Activated CD4-positive, alpha-beta T cell treated with anti-CD3 and anti-CD28 coated beads, Interleukin-2, amount 10 ng/mL, durations not matched to agents 24 days and 14 days (primary cell): ENCODE measurements at places on chromosomes 7 and 10. TPM values are rescaled to one million over a fixed set of nuclear protein-coding genes. Genes with fewer than 3 reads are reported as not detected.
A peak's percentile ranks its signal among the peaks of the same experiment; 100 is the strongest.

Gene BTBD16
- total RNA-seq, result not detected in 2 replicates

DNA sequence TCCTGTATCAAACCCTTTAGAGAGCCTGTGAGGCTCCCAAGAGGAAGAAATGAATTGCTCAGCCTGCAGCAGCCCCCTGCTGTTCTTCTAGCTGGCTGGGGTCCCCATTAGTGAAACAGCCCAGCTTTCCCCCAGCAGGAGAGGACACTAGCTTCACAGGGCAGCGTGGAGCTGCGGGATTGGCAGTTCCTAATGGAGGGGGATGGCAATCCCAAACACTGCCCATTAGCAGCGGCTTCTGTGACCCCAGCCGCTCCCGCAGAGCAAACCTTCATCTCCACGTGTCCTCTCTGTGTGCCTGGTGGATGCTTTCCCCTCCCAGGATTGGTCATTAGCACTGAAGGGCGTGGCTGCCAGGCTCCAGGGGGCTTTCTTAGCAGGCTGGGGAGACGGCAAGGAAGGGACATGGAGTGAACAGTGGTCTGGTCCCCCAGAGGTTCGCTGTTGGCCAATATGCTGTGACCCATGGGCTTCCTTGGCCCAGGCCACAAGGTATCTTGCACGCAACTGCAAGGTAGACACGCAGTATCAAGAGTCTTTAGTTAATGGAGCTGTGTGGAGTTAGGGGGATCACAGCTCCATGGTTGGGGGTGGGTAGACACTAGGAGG lies 322.5 kb upstream of the ZMIZ1 start:
- H3K27me3 ChIP-seq, result no peaks in the 10 kb centered on the region
- no peak for DNase-seq
- no peak overlapping the region for H3K4me3 ChIP-seq
- no peaks in the 10 kb centered on the region for H3K36me3 ChIP-seq
- no peak overlapping the region for H3K27ac ChIP-seq

Gene LIPN
- not detected in 2 replicates for total RNA-seq

DNA sequence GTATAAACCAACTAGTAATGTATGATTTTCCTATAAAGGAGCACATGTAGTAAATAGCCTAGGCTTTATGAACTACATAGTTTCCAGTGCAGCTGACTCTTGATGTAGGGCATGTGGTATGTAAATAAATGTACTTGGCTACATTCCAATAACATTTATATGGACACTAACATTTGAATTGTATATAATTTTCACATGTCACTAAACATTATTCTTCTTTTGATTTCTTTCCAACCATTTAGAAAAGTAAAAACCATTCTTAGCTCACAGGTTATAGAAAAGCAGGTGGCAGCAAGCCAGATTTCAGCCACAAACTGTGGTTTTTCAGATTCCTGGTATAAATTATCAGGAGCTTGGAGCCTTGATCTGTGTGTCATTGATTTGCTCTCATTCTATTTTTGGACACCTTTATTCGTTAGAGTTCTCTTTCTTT lies 1182.0 kb downstream of the CNTNAP2 start:
- no peak overlapping the region for H3K27ac ChIP-seq
- no peaks in the 10 kb centered on the region for H3K4me1 ChIP-seq
- H3K27me3 ChIP-seq, result no peaks in the 10 kb centered on the region

GRCh38 chr10:57867241-57867640 lies 400.5 kb downstream of the IPMK start:
- H3K4me3 ChIP-seq, result no peak overlapping the region
- H3K36me3 ChIP-seq, result no peaks in the 10 kb centered on the region
- no peak for DNase-seq
- no peaks in the 10 kb centered on the region for H3K4me1 ChIP-seq

DNA sequence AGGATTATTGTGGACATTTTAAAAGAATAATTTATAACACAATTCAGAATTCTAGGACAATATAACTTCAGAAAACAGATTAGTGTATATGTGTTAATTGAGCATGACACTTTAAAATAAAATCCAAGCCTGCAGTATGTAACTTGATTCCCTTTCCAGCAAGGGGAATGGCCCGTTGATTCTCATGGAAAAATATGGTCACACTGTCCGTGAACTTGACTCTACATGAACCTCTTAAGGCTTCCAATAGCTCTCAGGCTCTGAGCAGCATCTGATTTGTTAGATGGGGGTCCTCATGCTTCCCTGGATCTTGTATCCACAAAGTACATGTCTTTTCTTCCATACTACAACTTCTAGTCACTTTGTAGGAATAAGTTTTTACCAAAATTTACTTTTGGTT lies 85.5 kb upstream of the AKR1E2 start:
- peaks cover 38% of the 10 kb centered on the region for H3K27me3 ChIP-seq
- no peaks in the 10 kb centered on the region for H3K4me1 ChIP-seq
- H3K27ac ChIP-seq, result no peak overlapping the region
- no peaks in the 10 kb centered on the region for H3K36me3 ChIP-seq
- no peak for DNase-seq

Gene OR13A1
- total RNA-seq, result not detected in 2 replicates

Gene KCNH2
- 0.36 and 0.37 TPM in 2 replicates for total RNA-seq

DNA sequence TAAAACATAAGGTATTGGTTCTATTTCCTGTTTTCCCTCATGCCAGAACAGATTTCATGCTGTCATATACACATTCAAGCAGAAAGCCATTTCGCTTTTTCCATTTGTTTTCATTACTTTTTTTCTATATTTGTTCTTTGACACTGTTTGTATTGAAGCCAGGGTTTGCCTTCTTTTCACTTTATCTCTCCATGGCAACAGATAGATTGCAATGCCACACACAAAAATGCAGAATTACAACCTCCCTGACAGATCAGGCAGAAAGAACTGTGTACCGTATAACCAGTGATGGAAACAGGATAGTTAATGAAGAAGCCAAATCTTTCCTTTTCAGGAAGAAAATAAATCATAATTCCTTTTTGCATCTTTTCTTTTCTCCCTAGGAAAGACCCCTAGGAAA lies 103.0 kb upstream of the PCGF5 start:
- H3K27me3 ChIP-seq, result peaks cover 6% of the 10 kb centered on the region
- H3K27ac ChIP-seq, result no peak overlapping the region
- DNase-seq, result no peak
- no peaks in the 10 kb centered on the region for H3K4me1 ChIP-seq

GRCh38 chr10:101189461-101190401 lies 39.5 kb downstream of the LBX1 start:
- H3K4me1 ChIP-seq, result no peaks in the 10 kb centered on the region
- H3K27me3 ChIP-seq, result peaks cover 2% of the 10 kb centered on the region
- H3K27ac ChIP-seq, result no peak overlapping the region
- DNase-seq, result no peak
- no peaks in the 10 kb centered on the region for H3K36me3 ChIP-seq
- H3K4me3 ChIP-seq, result no peak overlapping the region

GRCh38 chr10:63391812-63392211 lies 74.0 kb downstream of the JMJD1C start:
- peaks cover 13% of the 10 kb centered on the region for H3K36me3 ChIP-seq
- no peak for DNase-seq
- no peak overlapping the region for H3K4me3 ChIP-seq
- H3K4me1 ChIP-seq, result peaks cover 39% of the 10 kb centered on the region
- H3K27ac ChIP-seq, result no peak overlapping the region

Gene ZNF727
- not detected in 2 replicates for total RNA-seq

- H3K4me3 ChIP-seq, result no peak overlapping the region
- no peaks in the 10 kb centered on the region for H3K36me3 ChIP-seq
- no peaks in the 10 kb centered on the region for H3K4me1 ChIP-seq
These were observed 95.0 kb upstream of the SDK1 start for GRCh38 chr7:3206101-3206500.

DNA sequence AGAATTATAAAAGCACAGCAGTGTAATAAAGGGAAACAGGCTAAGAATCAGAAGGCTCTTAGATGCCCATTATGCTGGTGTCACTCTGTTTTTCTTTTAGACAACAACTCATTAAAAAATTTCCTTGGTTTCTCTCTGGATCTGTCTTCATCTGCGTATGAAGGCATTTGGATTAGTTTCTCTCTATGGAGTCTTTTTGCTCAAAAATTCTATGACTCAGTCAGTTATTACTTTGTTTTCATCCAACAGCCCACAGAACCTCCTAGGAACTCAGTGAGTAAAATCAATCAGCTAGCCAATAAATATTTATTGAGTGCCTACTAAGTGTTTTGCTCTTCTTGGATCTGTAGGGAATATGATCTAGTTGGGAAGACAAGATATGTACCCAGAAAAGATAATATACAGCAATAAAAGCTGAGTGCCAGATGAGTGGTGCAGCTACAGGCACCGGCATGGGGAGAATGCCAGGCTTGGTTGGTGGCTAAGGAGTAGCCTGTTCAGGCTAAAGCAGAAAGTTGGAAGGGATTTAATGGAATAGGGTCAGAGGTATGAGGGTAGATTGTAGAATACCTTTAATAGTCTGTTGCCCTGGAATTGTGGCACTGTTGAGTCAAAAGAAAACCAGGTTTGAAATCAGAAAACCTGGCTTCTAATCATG lies 156.2 kb downstream of the LRRC4 start:
- no peak overlapping the region for H3K4me3 ChIP-seq
- H3K4me1 ChIP-seq, result peaks cover 25% of the 10 kb centered on the region
- H3K36me3 ChIP-seq, result peaks cover 20% of the 10 kb centered on the region
- no peak for DNase-seq
- H3K27me3 ChIP-seq, result no peaks in the 10 kb centered on the region
- peak overlapping the region; percentile 50 for H3K27ac ChIP-seq

- H3K4me3 ChIP-seq, result no peak overlapping the region
- no peak for DNase-seq
- no peaks in the 10 kb centered on the region for H3K36me3 ChIP-seq
- H3K27me3 ChIP-seq, result peaks cover 12% of the 10 kb centered on the region
- H3K4me1 ChIP-seq, result no peaks in the 10 kb centered on the region
These were observed 52.1 kb upstream of the NME8 start for GRCh38 chr7:37796138-37796775.

Gene NKX1-2
- not detected in 2 replicates for total RNA-seq

Gene KDM7A
- 21.8 and 25.9 TPM in 2 replicates for total RNA-seq

GRCh38 chr10:94097656-94098055 lies 103.9 kb downstream of the PLCE1 start:
- H3K36me3 ChIP-seq, result no peaks in the 10 kb centered on the region
- H3K27ac ChIP-seq, result no peak overlapping the region
- peaks cover 9% of the 10 kb centered on the region for H3K27me3 ChIP-seq
- H3K4me1 ChIP-seq, result no peaks in the 10 kb centered on the region
- no peak overlapping the region for H3K4me3 ChIP-seq

Gene ZYX
- 85.8 and 89.7 TPM in 2 replicates for total RNA-seq

- no peaks in the 10 kb centered on the region for H3K36me3 ChIP-seq
- no peak for DNase-seq
- peaks cover 1% of the 10 kb centered on the region for H3K27me3 ChIP-seq
- no peak overlapping the region for H3K27ac ChIP-seq
- no peaks in the 10 kb centered on the region for H3K4me1 ChIP-seq
These were observed 139.8 kb downstream of the ARHGAP22 start for GRCh38 chr10:48464871-48465736.

- H3K4me1 ChIP-seq, result no peaks in the 10 kb centered on the region
- no peak overlapping the region for H3K27ac ChIP-seq
- H3K4me3 ChIP-seq, result no peak overlapping the region
- no peaks in the 10 kb centered on the region for H3K27me3 ChIP-seq
- no peaks in the 10 kb centered on the region for H3K36me3 ChIP-seq
- DNase-seq, result no peak
These were observed 599.0 kb downstream of the TYW1 start for GRCh38 chr7:67595431-67596180.

GRCh38 chr10:34098821-34099567 lies 716.1 kb downstream of the PARD3 start:
- H3K27me3 ChIP-seq, result no peaks in the 10 kb centered on the region
- H3K4me3 ChIP-seq, result no peak overlapping the region
- no peaks in the 10 kb centered on the region for H3K36me3 ChIP-seq
- no peaks in the 10 kb centered on the region for H3K4me1 ChIP-seq

Gene PLEKHS1
- total RNA-seq, result not detected in 2 replicates

GRCh38 chr7:155002411-155003091 lies 373 bp downstream of the PAXIP1 start:
- no peaks in the 10 kb centered on the region for H3K27me3 ChIP-seq
- no peak overlapping the region for H3K27ac ChIP-seq
- H3K4me3 ChIP-seq, result no peak overlapping the region
- DNase-seq, result peak; percentile 82
- peaks cover 24% of the 10 kb centered on the region for H3K36me3 ChIP-seq
- H3K4me1 ChIP-seq, result peaks cover 6% of the 10 kb centered on the region

Gene SLK
- 22.9 and 27.1 TPM in 2 replicates for total RNA-seq

- peak overlapping the region; percentile 64 for H3K27ac ChIP-seq
- peak overlapping the region; percentile 51 for H3K4me3 ChIP-seq
- peaks cover 6% of the 10 kb centered on the region for H3K36me3 ChIP-seq
- DNase-seq, result peak; percentile 78
- H3K27me3 ChIP-seq, result no peaks in the 10 kb centered on the region
These were observed 6.0 kb downstream of the ADD3 start for GRCh38 chr10:110013630-110014293.

Gene TDRD1
- 0.16 and 0.21 TPM in 2 replicates for total RNA-seq

Gene LLCFC1
- not detected in 2 replicates for total RNA-seq

- no peak overlapping the region for H3K4me3 ChIP-seq
- H3K27ac ChIP-seq, result no peak overlapping the region
- H3K27me3 ChIP-seq, result no peaks in the 10 kb centered on the region
These were observed 19.8 kb downstream of the ERCC6 start for GRCh38 chr10:49518982-49519578.

Gene FAM221A
- total RNA-seq, result 6.6 TPM in 2 replicates

- peak; percentile 78 for DNase-seq
- H3K27ac ChIP-seq, result peak overlapping the region; percentile 97
- H3K36me3 ChIP-seq, result peaks cover 67% of the 10 kb centered on the region
- H3K4me3 ChIP-seq, result peak overlapping the region; percentile 74
These were observed 191.5 kb downstream of the CELF2 start for GRCh38 chr10:11208908-11209829.

DNA sequence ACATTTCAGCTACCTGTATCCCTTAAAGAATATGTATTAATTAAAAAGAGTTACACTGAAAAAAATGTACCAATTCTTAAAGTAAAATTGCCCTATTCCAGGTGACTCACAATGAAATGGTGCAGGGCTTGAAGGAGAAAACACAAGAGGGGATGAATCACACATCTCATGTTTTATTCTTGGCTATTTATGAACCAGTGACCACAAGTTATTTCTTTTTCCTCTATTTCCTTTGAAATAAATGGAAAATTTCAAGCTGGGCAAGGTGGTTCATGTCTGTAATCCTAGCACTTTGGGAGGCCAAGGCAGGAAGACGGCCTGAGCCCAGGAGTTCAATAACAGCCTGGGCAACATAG lies 106.8 kb downstream of the UBE2H start:
- H3K4me1 ChIP-seq, result peaks cover 25% of the 10 kb centered on the region
- peaks cover 2% of the 10 kb centered on the region for H3K36me3 ChIP-seq
- no peak overlapping the region for H3K27ac ChIP-seq

Gene COL28A1
- not detected in 2 replicates for total RNA-seq
